Central memory CD4-positive, alpha-beta T cell (primary cell): ENCODE measurements at places on chromosomes 12 and 14.

DNA sequence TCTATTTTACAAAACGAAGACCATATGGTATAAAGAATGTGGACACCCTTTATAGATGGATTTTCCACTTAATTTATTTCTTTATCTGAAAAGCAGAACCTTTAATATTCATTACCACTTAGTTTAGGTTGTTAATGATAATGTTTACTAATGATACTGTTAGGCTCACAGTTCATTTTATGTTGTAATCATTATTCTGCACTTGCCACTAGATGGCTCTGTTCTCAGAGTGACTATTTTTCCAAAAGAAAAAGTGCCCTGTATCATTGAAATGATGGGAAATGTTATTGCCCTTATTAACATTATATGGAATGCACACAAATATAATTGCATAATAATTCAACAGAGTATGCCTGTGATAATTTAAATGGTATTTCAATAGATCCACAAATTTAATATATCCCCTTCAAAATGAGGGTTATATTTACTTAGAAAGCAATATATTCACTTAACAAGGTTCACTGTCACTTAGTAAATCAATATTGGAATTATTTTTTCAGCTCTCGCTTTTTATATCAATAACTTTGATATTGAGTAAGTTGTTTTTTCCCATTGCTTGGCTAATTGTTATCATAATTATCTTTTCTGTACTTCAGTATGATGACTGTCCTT is 95.7 kb downstream of the PDE3A start:
- no peak for DNase-seq

GRCh38 chr14:68462683-68463082 is 330.2 kb downstream of the ZFP36L1 start:
- no peak for DNase-seq

GRCh38 chr14:62957562-62957961 is 87.7 kb downstream of the KCNH5 start:
- no peak for DNase-seq

GRCh38 chr14:53355581-53356112 is 202.5 kb upstream of the DDHD1 start:
- DNase-seq, result no peak

GRCh38 chr14:54427871-54428270 is 13.3 kb downstream of the CNIH1 start:
- DNase-seq, result no peak

GRCh38 chr14:70622111-70622712 is 19.5 kb upstream of the TTC9 start:
- peak; percentile 50 for DNase-seq

DNA sequence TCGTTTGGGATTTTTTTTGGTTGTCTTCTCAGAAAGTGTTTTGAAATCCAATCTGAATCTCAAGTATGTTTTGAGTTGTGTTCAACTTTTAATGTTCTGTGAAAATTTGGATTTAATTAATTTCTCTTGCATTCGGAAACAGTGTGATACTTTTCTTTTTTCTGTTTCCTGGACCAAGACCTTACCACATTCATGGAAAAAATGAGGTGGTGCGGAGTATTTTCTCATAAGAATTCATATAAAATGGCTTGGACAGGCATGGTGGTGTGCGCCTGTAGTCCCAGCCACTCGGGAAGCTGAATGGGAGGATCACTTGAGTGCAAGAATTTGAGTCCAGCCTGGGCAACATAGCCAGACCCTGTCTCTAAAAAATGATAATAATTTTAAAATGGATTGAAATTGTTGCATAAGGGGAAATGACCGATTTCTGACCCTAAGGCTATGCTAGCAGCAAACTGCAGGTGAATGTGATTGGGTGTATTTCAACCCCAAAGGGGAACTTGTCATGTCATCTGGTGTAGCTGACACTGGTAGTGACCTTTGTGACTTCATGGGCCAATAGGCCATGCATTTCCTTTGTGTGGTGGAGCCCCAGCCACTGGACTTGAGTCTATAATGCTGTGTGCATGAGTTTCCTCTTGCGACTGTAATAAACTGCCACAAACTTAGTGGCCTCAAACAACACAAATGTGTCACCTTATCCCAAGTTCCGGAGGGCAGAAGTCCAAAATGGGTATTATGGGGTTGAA is 123.5 kb upstream of the RFLNA start:
- no peak for DNase-seq

DNA sequence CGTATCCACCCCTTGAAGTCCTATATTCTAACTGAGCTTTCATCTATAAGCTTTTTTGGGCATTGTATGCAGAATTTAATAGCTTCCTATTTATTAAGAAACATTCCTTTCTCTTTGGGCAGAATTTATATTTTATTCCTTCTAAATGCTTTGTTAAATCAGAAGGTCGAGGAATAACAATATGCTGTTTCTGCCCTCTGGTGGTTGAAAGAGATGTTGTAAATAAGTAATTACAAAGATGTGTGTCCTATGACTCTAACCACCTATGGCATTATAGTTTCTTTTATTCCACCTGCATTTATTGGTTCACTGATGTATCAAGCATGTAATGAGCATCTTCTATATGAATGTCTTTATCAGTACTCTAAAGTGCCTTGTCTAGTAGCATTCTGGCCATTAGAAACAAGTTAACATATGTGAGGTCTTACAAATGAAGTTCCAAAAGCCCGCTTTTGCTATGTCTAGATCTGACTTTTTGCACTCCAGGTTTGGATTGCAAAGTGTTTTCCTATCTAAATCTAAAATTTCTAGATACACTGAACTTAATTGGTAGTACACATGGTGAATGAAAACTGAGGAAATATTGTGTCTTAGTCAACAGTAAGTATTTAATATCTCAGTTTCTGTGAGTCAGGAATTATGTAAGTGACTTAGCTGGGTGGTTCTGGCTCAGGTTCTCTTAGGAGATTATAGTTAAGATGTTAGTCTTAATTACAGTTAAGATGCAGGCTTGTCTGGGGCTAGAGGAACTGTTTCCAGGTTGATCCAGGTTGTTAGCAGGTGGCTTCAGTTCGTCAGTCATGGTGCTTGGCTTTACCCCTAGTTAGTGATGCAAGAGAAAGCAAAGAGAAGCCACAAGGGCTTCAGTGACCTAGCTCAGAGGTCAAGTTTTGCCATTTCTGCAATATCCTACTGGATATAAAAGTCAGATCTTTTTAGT is 57.5 kb downstream of the PLEKHA5 start:
- peak; percentile 4 for DNase-seq

GRCh38 chr12:65269603-65270002 is 8.9 kb upstream of the MSRB3 start:
- no peak for DNase-seq

DNA sequence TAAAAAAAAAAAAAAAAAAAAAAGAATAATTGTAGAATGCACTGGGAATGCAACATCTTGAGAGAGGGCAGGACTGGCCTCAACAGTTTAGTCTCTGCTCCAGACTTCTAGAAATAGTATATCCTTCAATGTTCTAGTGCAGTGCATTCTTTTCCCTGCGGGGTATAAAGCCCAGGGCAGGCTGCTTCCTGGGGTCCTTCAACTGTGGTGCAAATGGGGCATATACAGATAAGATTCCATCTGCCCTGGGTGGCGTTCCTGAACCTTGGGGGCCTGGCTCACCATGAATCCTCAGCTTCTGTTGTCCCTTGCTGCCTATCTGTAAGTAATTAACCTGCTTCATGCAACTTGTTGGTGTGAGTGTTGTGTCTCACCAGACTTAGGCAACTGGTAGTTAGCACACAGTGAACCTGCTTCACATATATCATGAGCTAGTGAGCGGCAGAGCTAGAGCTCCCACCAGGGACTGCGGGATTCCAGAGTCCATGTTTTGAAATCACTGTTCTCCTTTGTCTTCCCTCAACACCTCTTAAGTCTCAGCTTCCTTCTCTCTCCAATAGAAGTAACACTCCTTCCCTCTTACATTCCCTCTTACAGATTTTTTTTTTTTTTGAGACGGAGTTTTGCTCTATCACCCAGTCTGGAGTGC is 177.6 kb downstream of the SUDS3 start:
- no peak for DNase-seq

- DNase-seq, result peak; percentile 47
Measured at GRCh38 chr12:54207539-54208294, 18.9 kb upstream of the SMUG1 start.

GRCh38 chr12:19410211-19410610 is 29.1 kb upstream of the AEBP2 start:
- DNase-seq, result no peak

GRCh38 chr14:49206828-49207227 is 379.4 kb downstream of the RPS29 start:
- no peak for DNase-seq

DNA sequence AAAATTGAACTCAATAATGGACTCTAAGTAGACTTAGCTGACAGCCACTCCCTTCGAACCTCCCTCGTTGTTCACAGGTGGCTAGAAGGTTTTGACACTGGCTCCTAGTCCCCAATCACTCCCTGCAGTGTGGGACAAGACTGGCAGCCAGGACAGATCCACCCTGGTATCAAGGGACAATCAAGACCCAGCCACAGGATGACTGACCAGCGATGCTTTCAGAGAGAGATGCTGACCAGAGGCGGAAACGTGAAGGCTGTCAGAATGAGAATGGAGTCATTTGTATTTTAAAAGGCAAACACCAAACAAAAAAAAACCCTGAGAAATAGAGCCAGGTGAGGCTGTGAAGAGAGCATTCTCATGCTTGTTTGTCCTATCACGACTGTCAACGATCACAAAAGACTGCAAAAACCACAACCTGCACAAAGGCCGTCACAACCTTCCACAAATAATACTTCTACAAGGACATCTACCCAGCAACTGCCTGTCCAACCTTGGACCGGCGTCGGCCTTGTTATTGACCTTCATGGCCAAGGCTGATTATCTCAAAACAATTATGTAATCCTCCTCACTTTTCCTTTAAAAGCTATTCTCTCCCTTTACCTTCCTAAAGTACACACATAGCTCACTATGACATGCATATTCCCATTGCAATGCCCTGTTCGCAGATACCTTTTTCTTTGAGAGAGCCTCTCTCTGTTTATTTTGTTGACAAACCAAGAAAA is 13.2 kb downstream of the EIF5 start:
- DNase-seq, result peak; percentile 1
